ENCODE measurements at places on chromosomes 11 and 22.

DNA sequence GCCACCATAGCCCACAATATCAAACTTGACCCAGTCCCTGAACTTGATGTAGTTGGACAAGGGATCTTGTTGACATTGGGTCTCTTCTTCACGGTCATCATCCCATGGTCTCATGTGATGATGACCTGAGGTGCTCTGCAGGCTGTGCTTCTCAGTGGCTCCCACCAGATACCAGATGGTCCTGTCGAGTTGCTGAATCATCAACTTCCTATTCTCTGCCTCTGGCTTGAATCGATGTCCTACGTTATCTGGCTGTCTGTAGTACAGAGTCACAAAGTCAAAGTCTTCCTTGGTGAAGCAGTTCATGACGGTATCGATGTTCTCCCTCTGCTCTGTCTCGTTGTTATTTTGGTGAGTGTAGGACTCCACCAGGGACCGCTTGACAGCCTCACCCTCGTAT lies 145.7 kb upstream of the ALDH3B2 start:
- DNase-seq = no peak

DNA sequence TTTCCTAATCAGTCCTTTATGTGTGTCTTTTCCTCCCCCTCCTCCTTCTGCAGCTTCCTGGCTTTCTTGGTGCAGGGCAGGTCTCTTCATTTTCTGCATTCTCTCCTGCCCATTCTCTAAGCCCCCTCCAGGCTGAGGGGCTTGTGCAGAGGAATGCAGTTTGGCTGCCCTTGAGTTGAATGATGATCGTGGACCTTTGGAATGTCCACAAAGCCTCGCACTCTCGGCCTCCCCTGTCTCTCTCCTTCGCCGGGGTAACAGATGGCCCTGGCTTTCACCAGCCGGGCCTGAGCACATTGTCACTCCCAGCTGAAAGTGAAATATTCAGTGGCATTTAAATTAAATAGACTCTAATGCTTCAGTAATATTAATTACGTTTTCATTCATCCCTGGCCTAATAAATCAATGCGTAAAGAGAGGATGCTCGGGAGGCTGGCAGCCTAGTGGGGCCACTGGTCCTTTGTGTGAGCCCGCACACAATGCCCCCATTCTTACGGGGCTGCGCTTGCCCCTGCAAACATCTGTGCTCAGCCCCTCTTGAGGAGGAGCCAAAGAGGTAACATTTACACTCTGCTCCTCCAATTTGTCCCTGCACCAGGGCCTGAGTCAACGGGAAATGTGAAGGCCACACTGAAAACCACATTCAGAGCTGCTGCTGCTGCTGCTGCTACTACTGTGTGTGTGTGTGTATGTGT lies 64.9 kb upstream of the PAX6 start:
- peak; percentile 64 for DNase-seq

DNA sequence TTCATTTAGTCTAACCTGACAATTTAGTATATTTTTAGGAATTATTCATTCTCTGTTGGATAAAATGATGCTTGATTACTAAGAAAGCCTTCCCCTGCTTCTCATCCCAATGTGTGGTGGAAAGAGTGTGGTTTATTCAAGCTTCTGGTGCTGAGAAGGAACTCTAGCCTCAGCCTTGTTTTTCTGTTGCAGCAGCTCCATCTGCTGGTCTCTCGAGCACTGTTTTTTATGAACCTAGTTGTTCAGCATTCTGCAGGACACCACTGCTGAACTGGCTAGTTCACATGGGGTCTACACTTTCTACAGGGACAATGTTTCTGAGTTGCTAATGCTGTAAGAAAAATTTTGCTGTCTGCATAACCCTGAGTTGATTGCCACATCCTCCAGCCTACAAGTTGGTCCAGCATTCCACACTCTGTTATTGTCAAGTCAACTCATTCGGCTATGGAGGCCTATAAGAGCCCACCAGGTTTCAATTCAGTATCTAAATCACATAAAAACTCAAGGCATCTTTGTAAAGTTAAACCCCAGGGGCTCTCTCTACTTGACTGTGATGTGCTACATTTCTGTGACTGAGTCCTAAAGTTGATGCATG lies 14.3 kb downstream of the OR2AG2 start:
- DNase-seq = peak; percentile 81

GRCh38 chr11:83157594-83158356 lies 844 bp downstream of the PCF11 start:
- peak; percentile 62 for DNase-seq

DNA sequence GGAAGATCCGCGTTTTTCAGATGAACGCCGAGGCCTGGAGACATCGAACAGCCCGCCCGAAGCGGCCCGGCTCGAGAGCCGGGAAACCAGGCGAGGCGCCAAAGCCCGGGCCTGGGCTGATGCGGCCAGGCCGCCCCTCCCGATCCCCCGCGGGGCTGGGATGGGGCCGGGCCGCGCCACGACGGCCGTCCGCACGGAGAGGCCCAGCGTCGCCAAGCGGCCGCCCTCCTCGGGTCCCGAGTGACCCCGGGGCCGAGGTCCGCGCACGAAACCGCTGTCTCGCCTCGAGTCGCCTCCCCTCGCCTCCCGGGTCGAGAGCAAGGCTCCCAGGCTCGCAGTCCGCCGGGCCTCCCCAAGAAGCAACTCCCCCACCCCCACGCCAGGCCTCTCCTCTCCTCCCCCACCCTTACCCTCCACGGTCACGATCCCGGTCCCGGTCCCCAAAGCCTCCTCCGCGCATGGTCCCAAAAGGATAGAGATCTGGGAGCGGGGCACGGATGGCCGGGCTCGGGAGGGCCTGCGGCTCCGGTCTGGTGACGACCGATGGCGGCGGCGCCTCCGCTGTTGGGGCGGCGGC lies 482 bp downstream of the DDX17 start:
- DNase-seq = peak; percentile 52

DNA sequence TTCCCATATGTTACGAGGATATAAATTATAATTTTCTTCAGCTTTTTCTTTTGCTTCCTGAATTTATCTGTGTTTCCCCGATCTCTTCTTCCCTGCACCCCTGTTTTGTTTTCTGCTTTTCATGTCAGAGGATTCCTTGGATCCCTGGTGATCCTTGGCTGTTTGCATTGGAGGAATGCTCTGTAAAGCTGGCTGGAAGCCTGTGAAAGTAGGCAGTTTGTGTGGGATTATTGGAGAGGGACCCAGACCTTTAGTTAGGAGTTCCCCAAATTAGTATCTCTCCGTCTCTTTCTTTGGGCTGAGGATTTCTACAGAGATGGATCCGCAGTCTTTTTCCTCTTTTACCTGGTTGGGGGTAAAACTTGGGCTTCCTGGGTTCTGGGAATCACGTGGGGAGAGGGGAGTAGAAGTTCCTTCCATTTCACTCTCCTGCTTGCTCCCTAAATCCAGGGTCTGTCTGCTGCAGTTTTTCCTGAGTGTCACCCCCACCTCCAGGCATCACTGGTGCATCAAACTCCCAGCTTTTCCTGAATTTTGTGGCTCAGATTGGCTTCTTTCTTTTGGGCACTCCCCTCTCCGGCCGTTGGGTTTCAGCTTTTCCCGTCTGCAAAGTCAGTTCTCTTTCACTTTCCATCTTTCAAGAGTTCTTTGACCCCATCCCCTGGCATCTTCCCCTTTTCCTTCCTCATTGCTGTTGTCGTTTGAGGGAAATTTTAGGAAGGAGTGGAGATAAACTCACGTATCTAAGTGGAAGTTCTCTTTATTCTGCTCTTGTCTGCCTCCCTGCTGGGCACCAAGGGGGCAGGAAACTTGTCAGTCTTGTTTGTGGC lies 79.1 kb upstream of the ALX4 start:
- peak; percentile 15 for DNase-seq

DNA sequence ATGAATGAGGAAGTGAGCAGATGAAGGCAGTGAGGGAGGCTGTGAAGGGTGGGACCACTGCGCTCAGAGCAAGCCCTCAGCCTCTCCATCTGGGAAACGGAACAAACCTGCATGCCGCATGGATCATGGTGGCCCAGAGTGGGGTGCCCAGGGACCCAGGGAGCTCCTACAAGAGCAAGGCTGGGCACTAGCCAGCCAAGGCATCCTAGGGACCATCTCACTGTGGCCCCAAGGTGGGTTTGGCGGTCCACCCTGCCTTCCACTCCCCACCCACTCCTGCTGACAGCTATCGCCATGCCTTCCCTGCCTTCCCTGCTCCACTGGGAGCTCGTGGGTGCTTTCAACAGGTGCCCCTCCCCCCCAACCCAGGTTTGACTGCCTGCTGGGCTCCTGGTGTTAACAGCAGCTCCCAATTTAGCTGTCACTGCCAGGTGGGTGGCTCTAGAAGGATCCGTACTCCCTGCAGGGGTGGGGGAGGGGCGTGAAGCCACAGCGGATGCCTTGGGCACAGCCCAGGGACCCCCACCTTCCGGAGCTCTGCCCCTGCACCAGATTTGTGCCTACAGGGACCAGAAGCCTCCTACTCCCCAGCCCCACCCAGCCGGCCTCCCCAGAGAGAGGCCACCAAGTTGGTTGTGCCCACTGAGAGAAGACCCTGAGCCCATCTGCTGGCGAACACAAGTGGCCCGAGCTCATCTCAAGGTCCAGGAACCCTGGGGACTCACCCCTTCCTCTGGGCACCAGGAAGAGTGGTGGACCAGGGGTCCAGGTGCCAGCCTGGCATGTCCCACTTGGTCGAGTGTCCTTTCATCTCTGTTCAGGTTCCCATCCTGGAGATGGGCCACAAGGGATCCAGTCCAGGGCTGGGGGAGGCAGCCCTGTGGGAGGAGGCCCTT lies 29.7 kb upstream of the PRODH start:
- DNase-seq = no peak

DNA sequence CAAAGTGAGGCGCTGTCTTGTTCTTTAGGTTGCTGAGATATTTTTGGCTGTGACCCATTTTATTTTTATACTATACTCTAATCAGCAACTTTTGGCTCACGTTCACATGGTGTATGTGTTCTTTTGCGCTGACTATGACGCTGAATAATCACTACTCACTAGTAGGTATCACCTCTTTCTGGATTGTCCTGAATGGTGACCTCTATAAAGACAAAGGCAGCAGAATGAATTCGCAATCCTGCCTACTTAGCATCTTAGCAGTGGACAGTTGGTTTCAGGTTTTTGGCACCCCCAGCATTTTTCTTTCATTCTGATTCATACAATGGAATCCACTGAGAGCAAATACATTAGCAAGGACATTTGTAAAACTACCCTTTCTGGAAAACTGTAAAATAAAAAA lies 351.3 kb downstream of the JRKL start:
- no peak for DNase-seq

GRCh38 chr22:35514366-35514765 lies 26.3 kb upstream of the RASD2 start:
- DNase-seq = no peak

DNA sequence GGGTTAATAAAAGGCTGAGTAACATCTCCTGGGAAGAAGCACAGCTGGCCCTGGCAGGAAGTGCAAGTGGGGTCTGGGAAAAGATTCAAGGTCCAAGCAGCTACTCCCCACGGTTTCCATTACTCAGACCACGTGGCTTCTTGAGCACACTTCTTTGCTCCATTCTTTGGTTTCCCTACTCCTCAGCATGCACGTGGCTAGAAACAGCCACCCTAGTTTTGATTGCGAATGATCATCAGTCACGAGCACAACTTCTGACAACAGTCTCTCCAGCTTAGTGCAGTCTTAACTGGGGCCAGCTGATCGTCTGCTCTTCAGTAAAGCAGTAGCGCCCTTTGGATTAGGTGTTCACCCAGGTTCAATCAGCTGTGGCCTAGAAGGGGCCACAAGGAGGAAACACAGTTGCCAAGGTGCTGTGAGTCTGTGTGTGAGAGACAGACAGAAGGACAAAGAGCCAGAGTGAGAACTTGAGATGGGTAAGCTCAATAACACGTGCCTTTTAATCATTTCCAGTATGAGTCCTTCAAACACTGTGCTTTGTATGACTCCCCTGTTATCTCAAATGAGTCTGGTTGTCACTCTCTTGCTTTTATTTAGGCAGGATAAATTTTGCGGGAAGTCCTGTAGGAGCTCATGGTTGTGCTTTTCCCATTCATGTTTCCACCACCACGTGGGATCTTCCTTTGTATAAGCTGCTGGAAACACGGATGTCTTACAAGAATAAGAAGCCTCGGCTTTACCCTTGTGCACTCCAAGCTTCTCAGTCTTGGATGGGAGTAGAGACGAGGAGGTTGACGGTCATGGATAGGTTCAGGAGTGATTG lies 901 bp upstream of the PARVA start:
- no peak for DNase-seq

DNA sequence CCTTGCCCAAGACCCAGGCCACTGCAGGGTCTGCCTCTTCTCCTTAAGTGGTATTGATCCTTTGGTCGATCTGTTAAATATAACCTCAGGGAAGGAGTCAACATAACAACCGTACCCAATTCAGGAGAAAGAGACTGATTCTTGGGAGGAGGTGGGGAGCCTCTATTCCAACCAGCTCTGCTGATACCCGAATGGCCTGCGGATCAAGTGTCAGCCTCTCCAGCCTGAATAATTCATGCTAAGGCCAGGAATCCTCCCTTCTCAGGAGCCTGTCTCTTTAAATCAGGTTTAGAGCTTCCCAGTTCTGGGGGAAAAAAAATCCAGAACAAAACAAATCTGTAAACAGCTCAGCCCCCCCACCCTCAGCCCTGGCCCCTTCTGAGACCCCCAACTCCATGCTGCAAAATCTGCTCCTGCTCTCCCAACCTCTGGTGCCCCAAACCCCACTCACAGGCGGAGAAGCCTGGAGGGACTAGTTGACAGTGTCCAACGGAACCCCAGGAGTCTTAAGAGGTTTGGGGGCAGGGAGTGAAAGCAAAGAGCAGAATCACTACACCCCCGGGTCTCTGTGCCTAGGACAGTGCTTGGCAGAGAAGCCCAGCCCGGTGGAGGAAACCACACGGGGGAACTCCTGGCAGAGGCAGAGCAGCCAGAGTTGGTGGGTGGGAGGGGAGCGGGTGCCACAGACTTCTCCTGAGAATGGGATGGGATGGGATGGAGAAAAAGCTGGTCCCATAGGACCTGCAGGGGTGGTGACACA lies 863 bp upstream of the TPBGL start:
- DNase-seq = peak; percentile 57

- DNase-seq = no peak
Measured at GRCh38 chr11:23023319-23023718, 163.0 kb upstream of the CCDC179 start.

GRCh38 chr11:61967924-61968757 lies 707 bp upstream of the FTH1 start:
- DNase-seq = peak; percentile 52

- DNase-seq = no peak
Measured at GRCh38 chr11:92852946-92853345, 116.5 kb upstream of the MTNR1B start.

GRCh38 chr11:80109031-80109430 lies 668.2 kb upstream of the TENM4 start:
- DNase-seq = no peak

DNA sequence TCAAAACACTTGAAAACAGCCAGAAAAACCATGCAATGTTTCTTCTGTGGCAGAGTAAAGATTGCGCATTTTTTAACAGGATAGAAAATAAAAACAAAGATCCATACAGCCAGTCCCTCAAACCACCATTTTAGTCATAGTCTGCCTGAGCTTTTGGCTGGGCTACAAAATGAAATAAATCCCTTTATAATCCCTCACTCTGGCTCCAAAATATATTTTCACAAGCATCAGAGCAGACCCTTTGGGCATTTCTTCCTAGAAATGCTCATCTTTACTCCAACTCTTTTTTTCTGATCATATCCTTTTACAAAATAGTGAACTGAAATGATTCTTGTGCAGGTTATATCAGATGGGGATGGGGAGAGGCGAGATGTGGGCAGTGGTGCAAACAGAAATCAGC lies 31.8 kb upstream of the LMO2 start:
- DNase-seq = no peak

GRCh38 chr11:128624269-128625175 lies 37.2 kb upstream of the ETS1 start:
- DNase-seq = no peak

GRCh38 chr22:26798462-26799065 lies 141.2 kb downstream of the MIAT start:
- DNase-seq = peak; percentile 45
